ENCODE measurements at places on chromosomes 2 and 18.

DNA sequence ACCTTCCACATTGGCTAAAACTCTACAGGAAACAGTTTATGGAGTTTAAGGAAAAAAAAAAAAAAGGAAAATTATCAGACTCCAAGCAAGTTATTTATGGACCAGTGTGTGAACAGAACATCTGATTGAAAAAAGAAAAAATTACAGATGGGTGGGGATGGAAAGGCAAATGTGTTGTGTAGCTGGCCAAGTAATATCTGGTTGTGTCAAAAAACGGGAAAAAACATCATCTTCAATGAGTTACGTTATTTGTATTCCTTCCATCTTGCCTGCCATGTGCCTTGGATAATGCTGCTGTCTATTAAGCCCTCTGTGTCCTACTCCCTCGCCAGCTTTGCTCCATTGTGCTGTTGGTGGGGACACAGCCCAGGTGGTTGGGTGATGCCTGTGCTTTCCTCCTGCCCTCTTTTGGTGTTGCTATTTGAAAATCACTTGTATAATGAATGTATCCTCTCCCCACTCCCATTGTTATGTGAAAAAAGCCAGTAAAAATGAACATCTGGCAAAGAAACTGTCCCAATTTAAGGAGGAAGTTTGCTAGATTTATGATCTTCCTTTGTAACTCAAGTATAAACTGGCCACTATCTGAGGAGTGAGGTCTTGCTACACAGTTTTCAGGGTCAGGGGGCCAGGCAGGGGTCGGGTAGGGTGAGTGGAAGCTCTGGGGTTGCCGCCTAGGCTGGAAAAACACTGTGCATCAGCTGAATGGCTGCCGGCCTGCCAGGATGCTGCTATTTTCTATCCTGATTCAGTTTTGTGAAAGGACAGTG, 155.9 kb downstream of the FMNL2 start:
- DNase-seq = no peak

- DNase-seq = no peak
These were observed 37.8 kb downstream of the HS6ST1 start for GRCh38 chr2:128280901-128281321.

- DNase-seq = no peak
These were observed 122.2 kb downstream of the TANC1 start for GRCh38 chr2:159090514-159091201.

DNA sequence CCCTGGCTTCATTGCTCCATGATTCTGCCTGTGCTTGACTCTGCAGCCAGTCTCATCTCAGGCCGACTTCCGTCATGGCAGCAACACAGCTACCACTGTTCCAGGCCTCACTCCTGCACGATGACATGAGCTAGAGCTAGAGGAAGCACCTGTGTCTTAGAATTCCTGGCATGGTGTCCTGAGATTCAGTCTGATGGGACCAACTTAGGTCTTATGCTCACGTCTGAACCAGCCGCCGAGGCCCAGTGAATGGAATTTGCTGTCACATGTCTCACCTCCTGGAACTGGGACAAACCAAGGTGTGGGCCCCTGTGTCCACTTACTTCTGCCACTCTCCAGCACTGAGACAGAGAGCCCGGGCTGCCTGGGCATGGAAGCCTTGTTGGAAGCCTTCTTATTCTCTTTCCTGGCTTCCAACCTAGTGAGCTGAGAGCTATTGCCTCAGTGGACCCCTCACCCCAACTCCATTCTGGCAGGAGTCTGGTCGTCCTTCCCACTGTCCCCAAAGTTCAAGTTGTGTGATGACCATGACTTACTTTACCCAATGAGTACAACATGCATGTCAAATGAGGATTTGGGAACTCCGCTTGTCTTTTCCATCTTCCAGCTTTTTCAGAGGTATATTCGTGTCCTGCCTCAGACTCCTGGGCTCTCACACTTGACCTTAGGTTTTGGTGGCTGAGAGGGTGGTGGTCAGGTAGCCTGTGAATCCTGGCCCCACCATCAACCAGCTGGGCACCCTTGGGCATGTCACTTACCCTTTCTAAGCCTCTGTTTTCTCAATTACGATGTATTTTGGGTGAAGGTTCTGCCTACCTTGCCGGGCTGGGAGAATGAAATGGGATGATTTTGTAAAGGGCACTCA, 39.1 kb upstream of the HS6ST1 start:
- no peak for DNase-seq

DNA sequence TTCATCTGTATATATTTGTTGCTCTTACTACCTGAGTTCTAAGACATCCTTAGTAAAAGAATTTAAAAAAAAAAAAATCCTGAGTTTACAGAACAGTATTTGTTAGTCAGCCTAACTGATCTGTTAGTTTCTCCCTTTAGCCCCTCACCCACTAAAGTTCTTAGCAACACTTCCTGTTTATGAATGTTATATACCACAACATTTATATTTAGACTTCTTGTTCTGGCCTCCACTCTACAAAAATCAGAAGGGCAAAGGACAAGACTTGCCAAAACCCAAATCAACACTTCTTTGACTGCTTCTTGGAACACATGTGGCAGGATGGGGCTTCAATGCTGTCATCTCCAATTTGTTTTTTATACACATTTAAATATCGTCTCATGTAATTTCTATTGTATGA, 71.1 kb downstream of the MGAT5 start:
- DNase-seq = no peak

GRCh38 chr2:47002480-47003381, 87.1 kb upstream of the MCFD2 start:
- DNase-seq = no peak

DNA sequence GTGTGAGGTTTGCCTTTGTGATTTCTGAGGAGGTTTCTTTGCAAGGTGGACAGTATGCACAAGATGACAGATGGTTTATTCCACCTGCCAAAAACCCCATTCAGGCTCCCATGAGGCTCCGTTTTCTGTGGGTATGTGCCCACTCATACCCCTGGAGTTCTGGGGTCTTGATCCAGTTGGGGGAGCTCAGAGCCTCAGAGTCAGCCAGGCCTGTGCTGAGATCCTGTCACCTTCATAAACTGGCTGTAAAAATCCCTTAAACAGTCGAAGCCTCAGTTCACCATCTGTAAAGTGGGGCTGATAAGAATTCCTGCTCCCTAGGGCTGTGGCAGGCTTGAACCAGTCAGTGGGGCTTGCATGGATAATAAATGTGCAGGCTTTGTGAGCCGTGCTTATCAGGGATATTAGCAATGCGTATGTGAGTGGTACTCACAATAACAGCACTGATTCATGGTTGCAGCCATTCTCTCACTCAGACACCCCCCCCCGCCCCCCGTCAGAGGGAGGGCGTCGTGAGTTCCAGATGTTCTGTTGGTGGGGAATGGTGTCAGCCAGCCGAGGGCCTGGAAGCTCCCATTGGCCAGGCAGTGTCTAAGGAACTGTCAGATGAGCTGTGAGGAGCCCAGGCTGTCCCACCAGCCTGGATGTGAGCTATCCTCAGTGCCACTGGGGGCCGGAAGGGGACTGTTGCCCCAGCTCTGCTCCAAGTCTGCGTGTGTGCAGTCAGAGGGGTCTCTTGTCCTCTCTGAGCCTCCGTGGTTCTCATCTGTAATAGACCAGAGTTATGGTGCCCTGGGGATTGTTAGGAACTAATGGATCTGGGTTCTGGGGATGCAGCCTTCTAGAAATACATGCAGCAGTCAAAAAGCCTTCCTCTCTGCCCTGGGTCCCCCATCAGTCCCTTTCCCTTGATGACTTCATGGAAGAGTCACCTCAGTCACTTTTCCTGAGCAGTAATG, 51.7 kb downstream of the KCNIP3 start:
- no peak for DNase-seq
